ENCODE measurements at places on chromosomes 7 and 10.

DNA sequence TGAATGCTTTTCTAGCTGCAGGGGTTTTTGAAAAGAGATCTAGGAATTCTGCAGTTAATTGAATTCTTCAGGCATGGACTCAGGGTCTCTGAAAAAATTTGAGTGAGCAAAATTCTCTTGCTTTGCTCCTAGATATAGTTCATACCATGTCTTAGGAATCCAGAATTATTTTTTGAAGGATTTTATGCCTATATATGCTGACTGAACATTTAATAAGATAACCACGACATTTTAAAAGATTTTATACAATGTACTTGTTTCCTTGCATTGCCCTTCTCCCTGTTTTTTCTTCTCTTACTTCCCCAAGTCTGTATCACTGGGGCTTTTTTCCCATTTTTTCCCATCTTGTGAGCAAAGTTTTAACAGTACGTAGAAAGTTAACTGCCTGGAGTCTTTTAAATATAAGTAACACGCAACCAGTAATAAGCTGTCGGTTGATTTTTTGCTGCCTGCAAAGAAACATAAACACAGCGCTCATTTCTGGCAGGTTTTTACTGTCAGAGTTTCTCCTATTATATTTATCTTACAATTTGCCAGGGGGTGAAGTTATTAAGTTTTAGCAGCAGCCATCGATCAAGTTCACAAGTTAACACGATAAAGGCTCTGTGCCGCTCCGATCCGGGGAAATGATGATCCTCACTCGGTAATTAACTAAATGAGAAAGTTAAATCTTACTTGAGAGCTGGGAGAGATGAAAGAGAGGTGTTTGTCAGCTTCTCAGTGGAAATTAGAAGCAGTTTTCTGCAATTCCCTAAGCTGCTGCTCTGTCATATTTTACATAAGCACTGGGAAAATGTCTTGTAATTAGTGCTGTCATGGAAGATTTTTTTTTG, 81.0 kb downstream of the POLL start:
- DNase-seq = peak; percentile 29

- DNase-seq = no peak
These were observed 171.8 kb upstream of the RHEB start for GRCh38 chr7:151691449-151691848.

DNA sequence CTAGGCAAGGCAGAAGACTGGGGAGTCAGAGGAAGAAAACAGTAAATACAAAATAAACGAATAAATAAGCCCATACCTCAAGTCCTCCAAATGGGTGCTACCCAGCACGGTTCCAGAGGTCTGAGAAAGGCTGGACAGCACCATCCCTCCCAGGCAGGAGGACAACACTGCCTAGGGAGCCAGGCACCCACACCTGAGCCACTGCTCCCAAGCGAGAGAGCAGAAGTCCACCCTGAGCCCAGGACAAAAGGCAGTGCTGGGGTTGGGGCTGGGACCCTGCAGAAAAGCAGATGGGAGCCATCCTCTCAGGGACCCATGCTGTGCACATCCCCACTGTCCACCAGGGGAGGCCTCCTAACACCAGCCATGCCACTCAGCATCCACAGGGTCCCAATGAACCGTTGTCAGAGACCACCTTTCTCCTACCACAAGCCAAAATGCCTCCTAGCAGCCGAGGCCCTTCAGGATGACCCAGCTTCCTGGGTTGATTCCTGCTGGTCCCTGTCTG, 16.2 kb downstream of the GFRA1 start:
- DNase-seq = no peak

DNA sequence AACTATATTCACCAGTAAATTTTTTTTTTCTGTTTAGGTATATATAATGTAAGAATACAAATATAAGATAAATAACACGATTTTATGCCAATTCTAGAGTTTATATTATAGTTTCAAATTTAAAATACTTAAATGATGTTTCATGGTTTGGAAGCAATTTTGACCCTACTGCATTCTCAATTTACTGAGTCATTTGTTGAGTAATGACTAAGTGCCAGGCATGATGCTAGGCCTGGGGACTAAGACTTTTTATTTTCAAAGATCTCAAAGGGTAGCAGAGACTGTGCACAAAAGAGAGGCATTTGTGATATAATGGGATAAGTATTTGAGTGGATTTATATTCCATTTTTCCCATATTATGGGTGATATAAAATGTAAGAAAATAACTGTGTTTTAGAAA, 78.9 kb upstream of the SMIM30 start:
- DNase-seq = no peak

DNA sequence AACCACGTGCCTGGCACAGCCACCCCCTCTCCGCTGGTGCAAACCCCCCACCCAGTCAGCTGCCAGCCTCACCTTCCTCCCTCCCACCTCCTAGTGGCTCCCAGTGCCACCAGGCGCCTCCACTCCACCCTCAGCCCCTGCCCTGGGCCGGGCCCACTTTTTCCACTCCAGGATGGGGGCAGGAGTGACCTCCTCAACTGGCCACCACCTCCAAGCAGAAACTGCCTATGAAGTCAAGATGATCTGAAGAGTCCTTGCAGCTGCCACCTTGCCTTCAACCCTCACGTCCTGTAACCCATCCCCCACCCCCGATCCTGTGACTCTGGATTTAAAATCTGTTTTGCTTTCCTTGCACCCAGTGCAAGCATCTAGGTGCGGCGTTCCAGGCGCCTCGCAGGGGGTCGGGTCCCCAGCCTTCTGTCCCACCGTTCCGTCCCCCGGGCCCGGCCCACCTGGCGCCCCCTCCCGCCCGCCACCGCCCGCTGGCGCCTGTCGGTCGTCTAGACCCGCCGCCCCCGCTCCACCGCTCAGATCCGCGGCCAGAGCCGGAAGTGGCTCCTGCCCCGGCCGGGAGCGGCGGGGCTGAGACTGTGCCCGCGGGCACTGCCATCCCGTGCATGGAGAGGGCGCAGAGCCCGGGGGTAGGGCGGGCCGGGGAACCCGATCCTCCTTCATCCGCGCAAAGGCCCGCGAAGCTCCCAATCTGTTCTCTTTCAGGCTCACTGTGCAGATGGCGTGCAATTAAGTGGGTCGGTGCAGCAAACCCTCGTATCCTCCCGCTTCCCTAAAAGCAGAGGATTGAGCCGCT, 51.2 kb upstream of the GTF2I start:
- peak; percentile 71 for DNase-seq
